T47D (cell line): ENCODE measurements at places on chromosomes 1 and 21.

GRCh38 chr1:33985656-33986055 lies 121.8 kb downstream of the HMGB4 start:
- no peak for DNase-seq

DNA sequence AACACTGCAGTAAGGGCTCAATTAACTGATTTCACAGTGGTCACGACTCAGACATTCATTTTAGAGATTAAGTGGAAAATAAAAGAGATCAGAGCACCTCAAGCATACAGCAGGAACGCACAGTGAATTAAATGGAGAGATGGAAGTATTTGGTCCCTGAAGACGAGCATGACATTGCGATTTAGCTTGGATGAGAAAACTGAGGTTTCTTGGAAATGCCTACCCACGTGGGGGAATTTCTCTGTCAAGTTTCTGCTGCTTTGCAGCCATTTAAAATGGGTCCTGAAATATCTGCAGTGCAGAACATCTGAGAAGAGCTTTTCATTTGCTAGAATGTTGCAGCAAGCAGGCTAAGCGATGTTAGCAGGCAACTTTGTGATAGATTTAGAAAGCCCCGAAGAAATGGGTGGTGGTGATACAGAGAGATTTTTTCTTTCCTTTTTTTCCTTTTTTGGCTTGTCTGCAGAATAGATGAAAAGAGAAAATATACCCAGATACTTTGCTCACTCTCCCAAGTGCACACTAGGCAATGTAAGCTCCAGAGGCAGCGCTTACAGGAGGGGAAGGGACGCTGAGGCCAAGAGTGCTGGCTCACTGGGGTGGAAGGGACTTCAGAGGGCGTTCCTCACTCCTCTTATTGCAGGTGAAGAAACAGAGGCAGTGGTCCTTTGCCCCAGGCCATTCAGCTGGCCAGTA lies 258.0 kb downstream of the KCNJ6 start:
- DNase-seq, result no peak

DNA sequence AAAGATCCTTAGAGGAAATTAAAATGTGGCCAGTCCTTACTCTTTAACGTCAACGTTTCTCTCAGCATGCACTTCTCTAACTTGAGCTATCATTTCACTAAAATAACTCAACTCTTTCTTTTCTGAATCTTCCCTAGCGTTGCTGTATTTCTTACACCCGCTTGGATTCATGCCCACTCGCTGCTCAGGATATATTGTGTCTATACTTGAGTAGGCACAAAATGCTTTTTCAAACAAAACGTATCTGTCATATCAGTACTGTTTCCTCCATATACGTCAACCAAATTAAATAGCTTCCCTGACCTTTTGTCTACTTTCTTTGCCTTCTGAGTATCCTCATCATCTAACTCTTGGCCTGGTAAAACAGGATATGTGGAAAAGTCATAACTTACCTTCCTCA lies 549.7 kb downstream of the SMYD3 start:
- no peak for DNase-seq

- no peak for DNase-seq
These were observed 56.9 kb downstream of the KIF1B start for GRCh38 chr1:10267319-10267718.

GRCh38 chr1:6503884-6504602 lies 12.6 kb upstream of the PLEKHG5 start:
- no peak for DNase-seq

DNA sequence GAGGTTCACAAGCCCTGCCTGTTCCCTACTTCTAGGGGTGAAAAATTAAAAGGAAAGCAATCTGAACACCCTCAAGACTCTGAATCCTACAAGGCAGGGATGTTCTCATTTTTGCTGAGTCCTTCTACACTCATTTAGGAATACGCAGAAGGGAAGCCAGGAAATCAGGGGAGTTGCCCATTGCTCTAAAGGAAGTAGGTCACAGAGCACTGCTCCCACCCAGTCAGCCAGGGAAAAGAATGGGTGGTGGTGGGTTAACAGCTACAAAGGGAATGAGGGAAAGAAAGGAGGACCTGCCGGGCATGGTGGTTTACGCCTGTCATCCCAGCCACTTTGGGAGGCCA lies 2.4 kb upstream of the CTTNBP2NL start:
- no peak for DNase-seq

DNA sequence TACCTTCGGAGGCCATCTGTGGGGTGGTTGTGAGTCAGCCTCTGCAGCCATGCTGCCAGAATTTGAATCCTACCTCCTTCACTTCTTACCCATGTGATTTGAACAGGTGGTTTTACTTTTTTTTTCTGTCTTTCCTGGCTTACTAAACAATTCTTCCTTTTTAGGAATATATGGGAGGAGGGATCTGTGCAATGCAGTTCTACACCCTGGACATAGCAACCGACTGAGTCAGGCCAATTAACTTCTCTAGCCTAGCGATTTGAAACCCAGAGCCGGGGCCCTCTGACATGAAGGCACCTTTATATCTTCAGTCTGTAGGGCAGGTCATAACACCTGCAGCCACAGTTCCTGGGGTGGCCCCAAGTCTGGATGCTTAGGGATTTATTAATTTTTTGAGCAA lies 83.6 kb downstream of the ST6GALNAC3 start:
- no peak for DNase-seq

- no peak for DNase-seq
These were observed 296.7 kb downstream of the ZNF326 start for GRCh38 chr1:90291431-90292216.

DNA sequence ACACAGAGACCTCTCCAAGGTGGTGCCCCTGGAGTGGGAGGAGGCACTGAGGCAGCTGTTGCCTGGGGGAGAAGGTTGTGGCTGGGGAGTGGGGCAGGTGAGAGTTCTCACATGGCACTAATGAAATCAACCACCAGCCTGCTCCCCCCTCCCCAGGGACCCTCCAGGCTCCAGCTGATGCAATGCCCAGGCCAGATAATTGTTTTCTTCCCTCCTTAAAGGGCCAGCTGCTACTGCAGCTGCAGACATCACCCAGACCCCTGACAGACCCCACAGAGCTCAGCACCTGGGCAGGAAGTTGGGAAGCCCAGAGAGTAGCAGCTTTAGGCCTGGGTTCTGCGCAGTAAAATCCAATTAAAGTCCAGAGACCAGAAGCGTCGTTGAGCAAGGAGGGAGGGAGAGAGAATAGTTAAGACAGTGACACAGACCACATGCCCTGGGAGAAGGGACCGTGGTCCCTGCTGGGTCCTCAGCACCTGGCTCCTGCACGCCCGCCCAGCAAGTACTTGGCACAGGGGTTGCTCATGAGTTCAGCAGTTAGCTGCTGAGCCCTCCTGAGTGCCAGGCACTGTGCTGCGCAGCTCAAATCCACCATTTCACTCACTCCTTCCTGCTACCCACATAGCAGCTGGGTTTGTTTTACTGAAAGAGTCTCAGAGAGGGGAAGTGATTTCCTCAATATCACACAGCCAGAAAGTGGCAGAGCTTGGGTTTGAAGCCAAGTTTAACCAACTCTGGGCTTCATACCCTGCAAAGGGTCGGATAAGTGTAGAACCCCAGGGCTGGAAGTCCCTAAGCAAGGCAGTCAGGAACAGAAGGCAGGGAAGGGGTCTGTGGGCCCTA lies 1.9 kb downstream of the RIMS3 start:
- DNase-seq, result no peak

GRCh38 chr1:8193840-8194406 lies 124.0 kb upstream of the SLC45A1 start:
- DNase-seq, result no peak

DNA sequence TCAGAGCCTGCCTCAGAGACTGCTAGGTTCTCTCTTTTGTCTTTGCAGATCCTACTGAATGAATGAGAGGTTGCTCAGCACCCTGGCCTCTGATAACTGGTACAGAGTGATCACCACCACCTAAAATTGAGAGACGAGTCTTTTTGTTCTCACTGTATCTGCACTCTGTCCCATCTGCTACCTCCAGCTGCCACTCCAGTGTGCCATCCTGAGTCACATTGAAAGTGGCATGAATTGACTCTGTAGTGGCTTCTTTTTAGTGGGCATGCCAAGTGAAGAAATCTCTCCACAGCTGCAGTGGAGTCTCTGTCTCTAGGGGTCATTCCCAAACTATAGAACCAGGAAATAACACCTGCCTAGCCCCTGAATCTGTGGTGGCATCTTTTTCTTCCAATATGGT lies 14.7 kb downstream of the CAMK1G start:
- DNase-seq, result no peak

- peak; percentile 77 for DNase-seq
These were observed 295.0 kb downstream of the VAV3 start for GRCh38 chr1:107669996-107670395.

GRCh38 chr1:168084396-168085231 lies 52.1 kb downstream of the GPR161 start:
- no peak for DNase-seq

DNA sequence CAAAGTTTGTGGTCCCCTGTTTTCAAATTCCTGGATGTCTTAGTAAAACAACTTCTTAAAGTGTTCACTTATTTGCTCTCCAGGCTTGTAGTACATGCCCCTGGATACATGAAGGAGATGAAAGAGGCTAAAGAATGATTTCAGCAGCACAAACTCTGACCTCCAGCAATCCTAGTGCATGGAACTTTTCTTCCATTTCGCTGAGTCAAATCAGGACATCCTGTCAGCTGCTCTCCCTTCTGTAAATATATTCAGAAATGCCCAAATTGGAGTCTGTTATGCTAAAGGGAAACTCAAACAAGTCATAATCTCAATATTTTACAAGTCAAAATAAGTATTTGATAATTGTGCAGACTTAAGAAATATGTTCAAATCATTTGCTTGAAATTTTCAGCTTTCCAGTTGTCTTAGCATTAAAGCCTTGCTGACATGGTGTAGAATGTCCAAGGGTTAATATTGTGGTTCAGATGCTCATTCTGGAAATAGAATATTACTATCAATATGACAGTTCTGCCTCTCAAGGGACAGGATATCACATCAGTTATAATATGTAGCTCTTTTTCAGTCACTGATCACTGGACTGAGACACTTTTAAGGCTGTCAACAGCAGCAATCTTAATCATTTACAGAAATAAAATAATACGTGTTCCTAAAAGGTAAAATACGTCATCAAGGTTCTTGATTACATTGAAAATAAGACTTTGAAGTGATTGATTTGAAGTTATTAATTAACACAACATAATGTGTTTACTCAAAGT lies 1157.3 kb downstream of the PLA2G4A start:
- no peak for DNase-seq

- no peak for DNase-seq
These were observed 20.7 kb downstream of the IL10RB start for GRCh38 chr21:33286600-33287456.

DNA sequence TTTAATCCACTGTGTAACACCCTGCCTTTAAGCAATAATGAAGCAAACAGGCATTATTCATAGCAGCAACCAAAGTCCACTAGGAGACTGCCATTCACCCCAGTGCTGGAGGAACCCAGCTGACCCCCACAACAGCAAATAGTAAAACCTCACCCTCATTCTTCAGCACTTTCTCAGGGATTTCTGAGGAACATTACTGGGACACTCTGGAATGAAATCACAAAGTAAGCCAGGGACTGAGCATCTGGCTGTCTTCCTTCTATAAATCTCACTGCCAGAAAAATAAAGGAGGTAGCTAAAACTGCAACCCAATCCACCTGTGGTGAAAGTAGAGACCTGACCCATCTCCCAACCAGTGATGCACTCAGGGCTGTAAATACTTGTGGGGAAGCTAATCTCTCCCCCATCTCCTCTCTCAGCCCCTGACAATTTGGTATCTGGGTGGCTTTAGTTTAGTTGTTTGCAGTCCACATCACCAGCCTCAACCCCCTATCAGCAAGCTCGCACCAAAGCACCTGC lies 47.1 kb downstream of the COL6A1 start:
- no peak for DNase-seq

DNA sequence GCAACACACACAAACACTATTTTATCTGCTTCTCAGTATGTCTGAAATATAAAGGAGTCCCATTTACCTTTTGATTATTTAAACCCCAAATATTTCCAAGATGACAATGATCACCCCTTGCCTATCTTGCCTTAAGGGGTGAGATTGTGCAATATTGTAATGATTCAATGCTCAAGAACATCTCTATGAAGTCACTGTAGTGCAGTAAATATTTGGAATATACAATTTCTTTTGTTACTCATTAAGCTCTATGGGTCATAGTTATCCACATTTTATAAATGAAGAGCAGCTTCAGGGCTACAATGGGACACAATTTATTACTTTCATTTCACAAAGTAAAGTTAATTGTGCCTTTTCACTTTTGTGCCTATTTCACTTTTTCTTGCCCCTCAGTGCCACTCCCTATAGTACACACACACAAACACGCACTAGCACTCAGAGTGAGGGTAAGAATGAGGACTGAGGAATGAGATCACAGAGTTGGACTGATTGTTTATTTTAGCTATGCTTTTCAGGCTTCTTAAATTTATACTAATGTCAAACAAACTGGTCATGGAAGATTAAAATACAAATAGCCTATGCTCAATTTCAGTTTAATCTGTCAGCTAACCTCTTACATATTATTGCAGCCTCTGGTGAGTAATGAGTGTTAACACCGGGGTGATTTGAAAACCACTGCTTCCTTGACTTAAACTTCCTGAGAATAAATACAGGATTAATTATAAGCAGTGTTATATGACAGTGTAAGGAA lies 521.0 kb upstream of the B3GALT2 start:
- no peak for DNase-seq

DNA sequence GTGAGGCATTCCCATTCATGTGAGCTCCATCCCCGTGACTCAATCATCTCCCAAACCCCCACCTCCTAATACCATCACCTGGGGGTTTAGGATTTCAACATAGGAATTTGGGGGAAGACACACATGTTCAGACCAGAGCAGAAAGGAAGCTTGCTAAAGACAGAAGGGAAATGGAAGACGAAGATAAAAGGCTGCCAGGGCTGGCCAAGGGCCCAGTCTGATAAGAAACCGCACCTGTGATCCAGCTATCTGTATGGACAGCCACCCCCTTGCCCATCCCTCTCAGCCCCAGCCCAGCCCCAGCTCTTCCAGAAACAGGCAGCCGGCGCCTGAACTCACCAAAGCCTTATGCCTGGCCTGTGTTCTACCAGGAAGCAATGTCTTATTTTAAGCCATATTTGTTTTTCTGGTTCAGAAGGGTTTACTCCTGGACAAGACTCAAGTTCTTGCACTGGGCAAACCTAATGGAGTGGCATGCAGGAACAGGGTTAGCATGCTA lies 198.4 kb upstream of the VAMP3 start:
- DNase-seq, result peak; percentile 59

GRCh38 chr1:194598098-194598497 lies 1411.7 kb upstream of the B3GALT2 start:
- DNase-seq, result no peak

DNA sequence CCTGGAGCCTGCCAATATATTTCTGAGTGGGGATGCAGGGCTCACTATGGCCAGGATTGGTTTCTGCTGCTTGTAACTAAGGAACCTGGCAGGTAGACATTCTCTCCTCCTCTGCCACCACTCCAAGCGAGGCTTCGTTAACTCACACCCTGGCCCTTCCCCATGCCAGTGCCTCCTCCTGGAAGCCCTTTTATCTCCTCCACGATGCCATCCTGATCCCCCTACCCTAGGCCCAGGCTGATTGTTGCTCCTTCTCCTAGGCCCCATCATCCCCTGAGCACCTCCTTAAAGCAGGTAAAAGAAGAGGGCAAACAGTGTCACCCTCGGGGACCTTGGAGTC lies 118.5 kb downstream of the DMRTB1 start:
- no peak for DNase-seq
